Frontal cortex (tissue), 4 donors: ENCODE measurements at places on chromosomes 13 and 19.

GRCh38 chr19:10979951-10980381 lies 19.1 kb downstream of the SMARCA4 start:
- peak; percentile 53 for DNase-seq

GRCh38 chr19:16473875-16474392 lies 2.2 kb upstream of the EPS15L1 start:
- DNase-seq, result no peak

DNA sequence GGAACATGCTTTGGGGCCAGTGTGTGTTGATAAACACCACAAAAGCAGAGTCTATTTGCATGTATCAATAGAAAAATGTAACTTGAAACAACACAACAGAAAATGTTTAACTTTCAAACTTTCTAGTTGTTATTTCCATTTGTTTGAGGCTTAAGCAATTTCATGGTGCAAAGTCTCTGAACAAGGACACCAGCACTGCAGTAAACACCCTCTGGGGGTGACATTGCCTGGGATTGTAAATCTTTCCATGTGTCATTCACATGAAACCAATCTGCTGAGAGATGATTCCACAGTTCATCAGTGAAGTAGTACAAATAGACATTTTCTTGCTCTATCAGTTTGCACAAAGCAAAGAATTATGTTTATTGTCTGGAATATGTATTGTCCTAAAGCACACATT lies 124.5 kb downstream of the ITGBL1 start:
- DNase-seq, result no peak

- no peak for DNase-seq
Observed at GRCh38 chr13:89270736-89271135, 1599.6 kb downstream of the SLITRK5 start.

DNA sequence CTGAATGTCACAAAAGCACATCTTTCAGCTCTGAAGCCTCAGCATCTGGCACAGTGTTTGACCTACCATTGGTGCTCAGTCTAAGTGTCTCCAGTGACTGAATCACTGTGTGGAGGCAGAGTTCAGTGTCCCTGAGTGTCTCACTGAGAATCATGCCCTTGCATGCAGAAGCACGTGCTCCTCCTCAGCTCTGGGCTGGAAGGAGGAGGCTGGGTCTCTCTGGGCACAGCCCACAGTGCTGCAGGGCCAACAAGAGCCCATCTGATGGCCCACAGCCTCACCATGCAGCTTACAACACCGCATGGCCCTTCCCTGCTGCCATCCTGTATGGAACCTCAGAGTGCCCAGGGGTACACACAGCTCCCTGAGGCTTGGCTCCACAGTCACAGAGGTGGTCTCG lies 86.1 kb downstream of the TEX26 start:
- no peak for DNase-seq

DNA sequence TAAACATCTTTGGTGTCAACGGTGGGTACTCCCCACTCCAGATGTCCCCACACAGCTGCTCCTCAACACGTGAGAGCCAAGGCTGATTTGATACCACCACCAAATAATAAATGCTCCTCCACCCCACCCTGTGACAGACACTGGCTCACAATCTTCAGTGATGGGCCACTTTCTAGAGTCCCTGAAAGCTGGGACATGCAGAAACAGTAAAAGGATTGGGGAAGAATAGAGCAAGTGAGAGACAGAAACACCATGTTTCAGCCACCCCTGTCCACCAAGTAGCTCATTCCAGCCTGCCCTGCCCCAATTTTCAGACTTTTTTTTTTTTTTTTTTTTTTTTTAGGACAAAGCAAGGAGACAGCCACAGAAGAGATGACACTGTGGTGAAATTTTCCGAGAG lies 1.6 kb downstream of the SLC46A3 start:
- DNase-seq, result no peak

DNA sequence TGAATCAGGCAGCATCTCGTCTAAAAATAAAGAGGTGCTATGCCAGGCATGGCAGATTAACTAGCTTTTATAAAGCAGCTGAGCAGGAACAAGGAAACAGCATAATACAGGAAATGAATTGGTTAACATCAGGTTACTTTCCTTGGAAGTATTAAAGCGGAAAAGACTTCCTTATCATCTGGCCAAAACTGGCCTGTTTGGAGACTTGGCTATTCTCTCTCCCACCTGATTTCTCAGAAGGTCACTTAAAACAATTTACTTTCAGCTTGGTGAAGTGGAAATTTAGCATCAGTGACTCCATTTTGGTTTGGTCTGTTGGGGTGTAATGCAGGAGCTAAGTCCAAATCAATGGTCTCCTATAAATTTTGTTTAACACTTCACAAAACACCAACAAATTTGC lies 191.6 kb downstream of the NUFIP1 start:
- DNase-seq, result no peak

DNA sequence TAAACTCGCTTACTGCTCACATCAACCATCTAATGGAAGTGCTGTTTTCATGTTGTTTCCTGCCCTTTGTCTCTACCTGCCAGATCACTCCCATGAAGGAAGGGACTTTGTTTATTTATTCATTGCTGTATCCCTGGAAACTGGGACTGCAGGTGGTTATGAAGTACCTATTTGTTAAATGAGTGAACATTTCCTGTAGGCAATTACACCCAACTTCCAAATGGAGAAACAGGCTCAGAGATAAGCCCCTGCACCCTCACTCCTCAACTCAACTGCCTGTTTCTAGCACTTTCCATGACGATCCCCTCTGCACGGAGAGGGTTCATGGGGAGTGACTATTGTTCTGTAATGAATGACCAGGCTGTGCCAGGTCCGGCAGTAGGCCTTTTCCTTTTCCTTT lies 1.9 kb upstream of the SELENOW start:
- DNase-seq, result no peak

DNA sequence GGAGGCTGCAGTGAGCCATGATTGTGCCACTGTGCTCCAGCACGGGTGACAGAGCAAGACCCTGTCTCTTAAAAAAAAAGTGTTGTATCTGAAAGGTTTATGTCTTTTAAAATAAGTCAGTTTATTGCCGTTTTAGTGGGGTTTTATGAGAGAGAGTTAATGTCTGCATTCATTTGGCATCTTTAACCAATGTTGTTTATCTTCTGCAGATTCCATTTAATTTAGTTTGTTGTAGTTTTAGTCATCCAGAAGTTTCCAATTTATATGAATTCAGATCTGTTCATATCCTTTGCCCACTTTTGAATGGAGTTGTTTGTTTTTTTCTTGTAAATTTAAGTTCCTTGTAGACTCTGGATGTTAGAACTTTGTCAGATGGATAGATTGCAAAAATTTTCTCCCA lies 36.7 kb upstream of the LPAR6 start:
- no peak for DNase-seq
